ENCODE measurements at places on chromosomes 4 and X.

DNA sequence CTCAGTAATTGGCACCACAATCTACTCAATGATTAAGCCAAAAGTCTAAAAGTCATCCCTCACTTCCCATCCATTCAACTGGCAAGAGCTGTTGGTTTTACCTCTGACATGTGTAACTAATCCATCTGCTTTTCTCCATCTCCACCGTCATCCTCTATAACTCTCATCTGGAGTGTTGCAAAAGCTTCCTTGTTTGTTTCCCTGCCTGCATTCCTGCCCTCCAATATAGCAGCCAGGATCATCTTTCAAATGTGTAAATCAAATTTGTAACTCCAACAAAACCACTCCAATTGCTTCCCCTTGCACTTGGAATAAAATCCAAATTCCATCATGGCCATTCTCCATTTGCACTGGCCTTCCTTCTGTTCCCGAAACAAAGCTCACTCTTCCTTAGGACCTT lies 4.3 kb upstream of the PLAC8 start:
- no peak for DNase-seq

GRCh38 chr4:144646523-144647094 lies 653 bp downstream of the HHIP start:
- DNase-seq: no peak

DNA sequence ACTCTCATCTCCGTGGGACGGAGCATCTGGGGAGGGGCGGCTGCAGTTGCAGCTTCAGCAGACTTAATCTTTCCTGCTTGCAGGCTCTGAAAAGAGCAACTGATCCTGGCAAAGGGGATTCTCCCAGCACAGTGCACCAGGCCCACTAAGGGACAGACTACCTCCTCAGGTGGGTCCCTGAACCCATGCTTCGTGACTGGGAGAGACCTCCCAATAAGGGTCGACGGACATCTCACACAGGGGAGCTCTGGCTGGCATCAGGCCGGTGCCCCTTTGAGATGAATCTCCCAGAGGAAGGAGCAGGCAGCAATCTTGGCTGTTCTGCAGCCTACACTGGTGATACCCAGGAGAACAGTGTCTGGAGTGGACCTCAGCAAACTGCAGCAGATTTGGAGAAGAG lies 303.3 kb upstream of the FGF16 start:
- no peak for DNase-seq

- DNase-seq: no peak
Measured at GRCh38 chr4:82508011-82508410, 53.8 kb downstream of the TMEM150C start.

- no peak for DNase-seq
Measured at GRCh38 chr4:98873059-98873458, 55.9 kb downstream of the EIF4E start.

DNA sequence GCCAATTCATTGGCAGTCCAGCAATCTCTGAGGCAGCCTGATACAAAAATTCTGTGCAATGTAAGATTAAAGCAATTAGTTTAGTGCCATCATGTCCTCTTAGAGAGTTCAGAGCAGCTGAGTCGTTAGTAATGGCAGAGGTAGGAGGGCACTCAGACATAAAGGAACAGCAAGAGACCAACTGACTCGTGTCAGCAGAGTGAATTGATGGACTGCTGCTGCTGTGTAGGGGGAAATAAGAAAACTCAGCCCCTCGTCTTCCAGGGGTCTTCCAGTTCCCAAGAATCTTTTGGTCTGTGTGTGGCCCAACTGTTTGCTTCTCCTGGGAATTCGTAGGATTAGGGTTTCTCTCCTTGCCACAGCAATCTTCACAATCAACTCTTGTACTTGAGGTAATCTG lies 100.9 kb downstream of the TTC29 start:
- DNase-seq: no peak

GRCh38 chr4:180571516-180572055 lies 1671.6 kb upstream of the TENM3 start:
- DNase-seq: no peak

DNA sequence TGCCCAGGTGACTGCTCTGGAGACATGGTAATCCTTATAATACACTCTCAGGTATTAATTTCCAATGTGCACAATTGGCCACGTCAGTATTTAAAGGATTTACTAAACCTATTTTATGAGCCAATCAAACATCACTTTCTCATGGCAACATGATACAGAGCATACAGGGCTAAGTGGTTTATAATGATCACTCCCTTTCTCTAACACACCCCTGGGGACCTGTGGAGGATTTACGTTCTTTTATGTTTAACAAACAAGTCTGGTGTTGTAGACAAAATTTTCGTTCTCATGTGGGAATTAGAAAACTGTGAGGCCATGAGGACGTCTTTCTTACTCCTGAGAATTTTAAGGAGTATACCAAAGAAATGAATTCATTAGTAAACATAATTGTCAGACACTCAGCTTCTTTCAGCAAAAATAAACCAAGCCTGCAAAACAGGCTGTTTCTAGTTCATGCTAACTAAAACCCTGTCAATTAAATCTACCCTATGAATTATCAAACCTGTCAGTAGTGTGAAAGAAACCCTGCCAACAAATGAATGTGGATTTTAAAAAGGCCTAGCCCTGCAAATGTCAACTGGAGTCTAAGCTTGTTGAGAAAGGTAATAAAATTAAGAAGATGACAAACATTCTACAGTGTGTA lies 155.8 kb downstream of the PDGFC start:
- no peak for DNase-seq

DNA sequence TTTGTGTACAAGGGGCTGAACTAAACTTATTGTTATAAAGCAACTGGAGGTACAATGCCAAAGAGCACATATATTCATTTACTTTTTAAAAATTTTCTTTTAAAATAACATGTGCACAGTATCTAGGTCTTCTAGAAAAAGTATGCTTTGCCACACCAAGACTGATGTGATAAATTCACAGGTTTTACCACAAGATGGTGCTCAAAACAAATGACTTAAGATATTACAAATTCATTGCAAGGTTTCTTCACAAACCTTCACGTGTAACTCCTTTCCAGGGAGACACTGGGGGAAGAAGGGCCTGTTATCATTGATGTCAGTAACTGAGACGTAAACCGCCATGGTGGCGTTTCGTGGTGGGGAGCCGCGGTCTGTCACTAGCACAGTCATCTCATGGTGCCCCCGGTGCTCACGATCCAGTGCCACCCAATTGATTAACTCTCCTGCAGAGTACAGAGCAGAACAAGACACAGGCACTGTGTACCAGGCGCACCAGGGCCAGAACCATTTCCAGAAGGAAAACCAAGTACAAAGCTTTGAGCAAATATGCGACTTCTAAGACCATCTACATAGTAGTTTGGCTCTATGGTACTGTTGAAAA lies 162.2 kb downstream of the DCHS2 start:
- no peak for DNase-seq

DNA sequence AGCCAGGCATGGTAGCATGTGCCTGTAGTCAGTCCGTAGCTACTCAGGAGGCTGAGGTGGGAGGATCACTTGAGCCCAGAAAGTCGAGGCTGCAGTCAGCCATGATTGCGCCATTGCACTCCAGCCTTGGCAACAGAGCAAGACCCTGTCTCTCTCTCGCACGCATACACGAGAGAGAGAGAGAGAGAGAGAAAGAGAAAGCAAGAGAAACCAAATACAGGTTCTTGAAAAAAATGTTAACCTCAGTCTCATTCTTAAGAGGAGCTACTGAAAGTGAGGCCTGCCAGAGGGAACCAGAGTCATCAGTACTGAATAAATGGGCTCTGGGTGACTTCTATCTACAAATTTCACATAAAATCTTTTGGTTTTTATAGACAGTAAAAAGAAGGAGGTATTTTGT lies 42.9 kb downstream of the KIAA0232 start:
- DNase-seq: no peak

GRCh38 chrX:151004085-151004484 lies 20.9 kb downstream of the HMGB3 start:
- no peak for DNase-seq

Data from stimulated activated CD4-positive, alpha-beta T cell treated with anti-CD3 and anti-CD28 coated beads, Interleukin-4, amount 100 ng/mL, for 48 hours (primary cell).